SHP77 treated with DMSO at 0.1 percent for 48 hours (cell line): ENCODE measurements at places on chromosomes 16 and 17.

DNA sequence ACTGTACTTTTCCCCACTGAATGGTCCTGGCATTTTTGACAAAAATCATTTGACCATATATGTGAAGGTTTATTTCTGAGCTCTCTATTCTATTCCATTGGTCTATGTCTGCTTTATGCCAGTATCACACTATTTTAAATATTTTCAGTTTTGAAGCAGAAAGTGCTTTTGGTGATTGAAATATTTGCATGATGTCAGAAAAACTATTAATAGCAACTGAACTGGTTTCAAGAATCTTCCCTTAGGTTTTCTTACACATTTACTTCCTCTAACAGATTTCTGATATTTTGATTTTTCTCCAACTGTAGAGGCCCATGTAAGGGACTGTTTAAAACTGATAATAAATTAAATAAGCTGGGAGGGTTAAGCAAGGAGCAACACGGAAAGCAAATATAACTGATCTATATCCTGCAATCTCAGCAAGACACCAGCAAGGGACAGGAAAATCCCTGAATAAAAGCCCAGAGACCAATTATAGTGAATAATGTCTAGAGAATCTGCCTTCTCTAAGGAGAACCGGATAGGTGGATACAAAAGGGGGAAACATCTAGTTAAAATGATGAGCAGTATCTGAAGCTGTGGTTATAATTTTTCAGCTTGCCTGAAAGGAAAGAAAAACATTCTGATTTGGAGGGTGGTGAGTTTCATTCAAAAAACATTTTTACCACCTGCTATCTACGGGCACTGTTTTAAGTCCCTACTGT, 80.9 kb upstream of the STAC2 start:
- no peak for DNase-seq

GRCh38 chr16:88885693-88886280, 19.3 kb upstream of the PABPN1L start:
- no peak for DNase-seq

GRCh38 chr17:17151055-17151454, 55.1 kb downstream of the PLD6 start:
- no peak for DNase-seq

- DNase-seq: no peak
Observed at GRCh38 chr17:44587339-44587738, 30.1 kb downstream of the FZD2 start.

GRCh38 chr17:75500419-75501216, 14.7 kb downstream of the CASKIN2 start:
- no peak for DNase-seq

GRCh38 chr16:635573-636205, 416 bp downstream of the METTL26 start:
- no peak for DNase-seq

DNA sequence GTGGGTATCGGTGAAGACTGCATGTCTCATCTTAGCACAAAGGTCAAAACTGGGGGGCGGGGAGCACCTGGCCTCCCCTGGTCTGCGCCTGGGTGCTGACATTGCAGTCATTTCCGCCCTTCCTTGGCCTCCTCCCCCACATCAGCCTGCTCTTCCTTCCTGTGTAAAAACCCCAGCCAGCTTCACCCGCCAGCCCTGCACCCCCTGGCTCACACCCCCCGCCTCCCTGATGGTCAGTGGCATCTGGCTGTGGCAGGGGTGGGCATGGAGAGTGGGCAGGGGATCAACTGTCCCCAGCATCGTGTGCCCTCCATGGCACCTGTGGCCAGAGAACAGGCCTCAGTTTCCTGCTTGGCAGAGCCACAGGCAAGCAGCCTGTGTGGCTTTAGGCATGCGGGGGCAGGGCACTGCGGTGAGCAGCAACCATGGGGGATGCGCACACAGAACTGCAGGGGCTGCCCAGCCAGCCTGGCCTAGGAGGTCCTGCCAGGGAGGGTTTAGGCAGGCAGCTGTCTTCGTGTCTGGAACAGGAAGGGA, 26.5 kb upstream of the LASP1NB start:
- no peak for DNase-seq

DNA sequence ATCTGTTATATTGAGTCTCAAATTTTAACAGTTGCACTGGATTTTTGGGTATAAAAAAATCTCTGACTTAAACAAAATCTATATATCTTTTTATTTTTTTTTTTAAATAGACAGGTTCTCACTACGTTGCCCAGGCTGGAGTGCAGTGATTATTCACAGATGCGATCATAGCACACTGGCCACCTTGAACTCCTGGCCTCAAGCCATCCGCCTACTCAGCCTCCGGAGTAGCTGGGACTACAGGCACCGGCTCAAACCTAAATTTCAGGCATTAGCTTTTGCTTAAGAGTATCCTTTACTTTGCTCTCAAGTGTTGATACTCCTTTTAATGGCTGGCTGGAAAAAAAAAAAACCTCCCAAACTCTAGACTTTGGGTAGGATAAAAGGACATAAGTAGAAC, 61.6 kb downstream of the RPGRIP1L start:
- DNase-seq: no peak

GRCh38 chr17:77726549-77727006, 231.9 kb upstream of the TNRC6C start:
- no peak for DNase-seq

DNA sequence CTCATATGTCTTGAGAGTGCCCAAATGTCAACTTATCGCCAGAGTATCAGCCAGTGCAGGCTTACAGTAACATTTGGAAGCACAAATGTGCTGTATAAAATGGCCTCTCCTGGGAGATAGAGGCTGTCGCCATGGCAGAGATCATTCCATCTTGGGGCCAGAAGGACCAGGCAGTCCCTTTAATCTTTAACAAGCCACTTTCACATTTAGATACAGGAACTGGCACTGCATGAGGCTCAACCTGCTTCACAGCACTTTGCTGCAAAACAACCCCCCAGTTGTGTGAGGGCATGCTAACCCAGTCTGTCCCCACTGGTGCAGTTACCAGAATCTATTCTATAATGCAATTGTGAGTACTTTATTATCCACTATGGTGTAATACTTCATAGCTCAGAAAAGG, 4.7 kb upstream of the RFFL start:
- DNase-seq: no peak

DNA sequence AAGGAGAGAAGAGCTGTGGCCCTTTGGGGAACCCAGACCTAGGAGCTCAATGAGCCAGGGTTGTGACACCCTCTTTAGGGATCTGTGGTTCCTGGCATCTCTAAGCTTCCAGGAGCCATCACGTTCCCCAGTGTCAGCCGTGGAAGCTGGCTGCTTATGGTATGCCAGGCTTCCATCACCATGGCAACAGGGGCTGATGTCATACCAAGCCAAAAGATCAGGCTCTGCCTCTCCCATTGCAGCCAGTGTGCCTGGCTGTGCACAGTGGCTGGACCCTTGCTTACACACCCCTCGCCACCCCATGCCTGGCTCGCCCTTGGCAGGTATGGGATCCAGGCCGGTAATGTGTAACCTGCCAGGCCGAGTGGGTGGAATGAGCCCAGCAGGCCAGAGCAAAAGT, 91.1 kb downstream of the SSH2 start:
- no peak for DNase-seq

DNA sequence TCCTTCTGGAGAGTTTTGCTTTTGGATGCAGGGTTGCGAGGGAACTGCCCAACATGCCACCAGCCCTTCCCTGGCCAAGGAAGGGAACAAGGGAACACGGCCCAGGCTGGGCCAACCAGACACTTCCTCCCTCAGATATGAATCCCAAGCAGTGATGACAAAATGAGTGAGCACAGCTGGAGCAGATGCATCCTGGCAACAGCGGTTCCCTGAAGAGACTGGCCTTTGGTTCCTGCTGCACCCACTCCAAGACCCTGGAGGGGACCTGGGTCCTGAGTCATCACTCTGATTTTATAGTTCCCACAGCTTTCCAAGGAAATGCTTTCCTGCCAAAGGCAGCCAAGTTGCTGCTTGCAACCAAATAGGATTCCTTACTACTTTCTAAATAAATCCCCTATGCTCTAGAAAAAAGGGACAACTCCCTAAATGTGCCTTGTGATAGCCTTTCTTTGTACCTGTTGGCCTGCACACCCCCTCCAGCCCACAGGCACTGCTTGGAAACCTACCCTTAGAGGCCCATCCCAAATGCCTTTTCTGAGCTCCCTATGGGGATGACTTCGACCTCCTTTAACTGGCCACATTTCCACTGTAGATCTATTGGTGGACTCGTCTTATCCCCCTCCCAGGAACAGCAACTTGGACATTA, 5.3 kb downstream of the ST3GAL2 start:
- DNase-seq: no peak

GRCh38 chr17:50560185-50560824, at the start of gene CACNA1G:
Gene CACNA1G, plus strand, starts transcription at chr17:50560715. Its CDS starts 745 bp downstream, at chr17:50561460.
- DNase-seq: peak; percentile 32
